Left lobe of liver (tissue), 2 donors: ENCODE measurements at places on chromosomes 12 and 14. TPM values are rescaled to one million over a fixed set of nuclear protein-coding genes. Genes with fewer than 3 reads are reported as not detected.

Gene CNTN1
- total RNA-seq: 0.60 TPM

- no peak for DNase-seq
These were observed 119.4 kb downstream of the KTN1 start for GRCh38 chr14:55699131-55700057.

Gene ENDOU
- total RNA-seq: not detected

GRCh38 chr14:41404126-41404525, 202.6 kb upstream of the LRFN5 start:
- DNase-seq: no peak

DNA sequence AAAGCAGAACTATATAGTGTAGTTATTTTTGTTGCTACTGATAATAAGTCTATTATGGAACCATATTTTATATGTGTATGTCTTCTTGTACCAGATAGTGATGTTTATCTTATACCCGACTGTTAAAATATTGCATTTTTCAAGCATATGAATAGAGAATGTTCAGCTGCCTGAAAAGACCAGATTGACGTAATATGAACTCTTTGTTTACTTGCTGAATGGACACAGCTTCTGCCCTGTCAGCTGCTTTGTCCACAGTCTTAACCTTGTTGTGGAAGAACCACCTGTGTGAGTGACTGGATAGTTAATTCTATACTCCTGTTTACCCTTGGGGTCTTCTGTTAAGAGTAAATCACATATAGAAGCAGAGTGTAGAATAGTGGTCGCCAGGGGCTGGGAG, 109.3 kb downstream of the LGR5 start:
- DNase-seq: no peak

Gene SERPINA3
- total RNA-seq: 7,311 TPM

DNA sequence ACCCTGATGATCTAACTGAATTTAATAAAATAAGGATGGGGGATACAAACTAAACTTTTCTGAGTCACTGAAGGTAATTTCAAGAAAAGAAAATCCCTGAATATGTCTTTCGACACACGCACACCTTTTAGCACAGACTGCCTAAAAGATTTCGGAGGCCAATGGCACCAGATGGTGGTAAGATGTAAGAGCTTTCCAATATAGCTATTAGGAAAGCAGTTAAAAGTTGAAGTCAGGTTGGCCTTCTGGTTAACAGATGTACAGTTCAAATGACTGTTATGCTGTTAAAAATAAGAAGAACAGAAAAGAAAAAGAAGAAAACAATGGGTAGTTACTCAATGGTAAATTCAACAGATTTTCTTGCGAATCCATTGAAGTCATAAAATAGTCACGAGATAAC, 80.7 kb upstream of the KRR1 start:
- no peak for DNase-seq

- DNase-seq: no peak
These were observed 41.3 kb upstream of the ARID2 start for GRCh38 chr12:45688183-45688582.

DNA sequence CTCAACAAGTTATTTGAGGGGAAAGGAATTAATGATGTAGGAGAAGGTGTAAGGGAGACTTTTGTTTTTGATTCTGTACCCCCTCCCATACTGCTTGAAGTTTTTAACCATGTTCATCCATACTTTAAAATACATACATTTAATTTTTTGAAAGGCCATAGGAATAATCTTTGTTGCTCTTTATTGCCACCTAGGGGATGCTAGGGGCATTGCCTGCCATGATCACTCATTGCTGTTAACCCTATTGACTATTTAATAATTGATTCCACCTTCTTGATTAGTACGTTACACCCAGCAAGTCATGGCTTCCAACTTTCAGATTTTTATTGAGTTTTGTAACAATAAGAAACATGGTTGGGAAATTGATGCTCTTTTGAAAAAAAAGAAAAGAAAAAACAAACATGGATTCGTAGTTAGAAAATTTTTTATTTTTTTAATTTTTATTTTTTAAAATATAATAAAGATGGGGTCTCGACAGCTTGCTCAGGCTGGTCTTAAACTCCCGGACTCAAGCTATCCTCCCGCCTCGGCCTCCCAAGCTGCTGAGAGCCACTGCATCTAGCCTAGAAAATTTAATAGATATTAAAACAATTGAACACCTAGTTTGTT, 8.5 kb upstream of the PRKAB1 start:
- DNase-seq: no peak

DNA sequence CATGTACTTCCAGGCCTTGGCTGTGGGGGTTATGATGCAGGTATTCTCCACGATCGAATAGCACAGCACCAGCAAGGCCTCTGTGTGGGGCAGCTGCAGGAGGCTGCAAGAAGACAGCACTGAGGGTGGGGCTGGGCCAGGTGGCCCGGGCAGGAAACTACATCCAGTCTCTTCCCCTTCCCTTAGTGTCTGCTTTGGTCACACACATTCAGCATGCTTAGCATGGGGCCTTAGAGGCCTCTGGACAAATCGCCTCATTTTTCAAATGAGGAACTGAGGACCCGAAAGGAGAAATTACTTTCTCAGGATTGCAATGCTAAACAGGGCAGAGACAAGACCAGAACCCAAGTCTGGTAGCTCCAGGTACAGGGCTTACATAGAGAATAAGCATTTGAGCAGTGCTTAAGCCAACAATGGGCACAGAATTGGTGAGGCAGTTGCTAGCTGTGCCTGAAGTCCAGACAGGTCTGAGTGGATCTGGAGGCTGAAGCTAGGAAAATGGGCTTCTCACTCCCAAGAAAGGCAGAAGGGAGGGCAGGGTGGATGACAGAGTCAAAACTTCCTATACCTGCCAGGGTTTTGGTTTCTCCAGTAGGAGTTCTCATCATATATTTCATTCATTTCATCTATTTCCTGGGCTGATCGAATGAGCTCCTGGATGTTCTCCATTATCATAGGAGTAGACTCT, 3.5 kb downstream of the ACRBP start:
- no peak for DNase-seq

DNA sequence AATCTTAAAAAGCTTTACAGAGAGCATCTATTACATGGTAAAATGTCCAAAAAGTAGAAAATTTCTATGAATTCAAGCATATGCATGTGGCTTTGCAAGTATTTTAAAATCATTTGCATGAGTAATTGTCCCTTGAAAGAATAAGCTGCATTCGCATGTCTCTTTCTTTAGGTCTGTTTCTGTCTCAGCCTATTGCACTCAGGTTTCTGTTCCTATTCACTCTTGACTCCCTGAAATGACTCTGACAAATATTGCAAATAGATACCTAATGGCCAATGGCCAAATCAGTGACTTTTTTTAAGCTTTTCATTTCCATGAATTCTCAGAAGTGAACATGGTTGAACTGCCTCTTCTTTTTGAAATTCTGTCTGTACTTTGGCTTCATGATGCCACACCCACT, 6.4 kb upstream of the TTC8 start:
- no peak for DNase-seq

Gene TSPAN19
- not detected for total RNA-seq

Gene SLC41A2
- 93.1 TPM for total RNA-seq

DNA sequence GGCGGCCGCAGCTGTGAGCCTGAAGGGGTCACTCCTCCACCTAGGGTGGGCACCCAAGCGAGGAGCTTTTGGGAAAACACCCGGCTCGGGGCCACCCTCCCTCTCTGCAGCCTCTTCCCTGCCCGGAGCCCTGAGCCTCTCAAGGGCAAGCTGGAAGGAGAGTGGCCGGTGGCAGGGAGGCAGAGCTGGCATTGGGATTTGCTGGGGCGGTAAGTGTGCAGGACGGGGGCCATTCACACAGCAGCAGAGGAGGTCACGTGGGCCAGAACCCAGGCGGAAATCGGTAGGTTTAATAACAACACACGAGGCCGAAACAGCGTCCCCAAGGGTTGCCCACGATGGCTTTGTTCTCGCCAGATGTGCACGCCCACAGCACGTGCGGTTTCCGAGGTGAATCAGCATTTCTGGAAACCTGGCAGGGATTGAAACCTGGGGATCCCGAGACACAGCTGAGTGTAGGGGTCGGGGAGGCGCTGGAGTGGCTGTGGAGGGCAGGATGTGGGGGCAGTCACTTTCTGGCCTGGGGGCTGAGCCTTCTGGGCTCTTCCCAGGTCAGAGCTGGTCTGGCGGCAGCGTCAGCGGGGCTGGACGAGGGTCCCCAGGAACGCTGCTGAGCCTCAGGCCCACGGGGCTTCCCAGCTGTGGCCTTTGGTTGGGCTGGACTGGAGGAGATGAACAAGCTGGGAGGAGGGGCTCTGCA, 23.5 kb downstream of the NOC4L start:
- no peak for DNase-seq

GRCh38 chr12:103020839-103021238, 63.4 kb downstream of the ASCL1 start:
- no peak for DNase-seq

Gene FGF6
- not detected for total RNA-seq

Gene ALX1
- not detected for total RNA-seq

Gene STAC3
- 2.3 TPM for total RNA-seq

Gene DNAH10
- total RNA-seq: 0.28 TPM

DNA sequence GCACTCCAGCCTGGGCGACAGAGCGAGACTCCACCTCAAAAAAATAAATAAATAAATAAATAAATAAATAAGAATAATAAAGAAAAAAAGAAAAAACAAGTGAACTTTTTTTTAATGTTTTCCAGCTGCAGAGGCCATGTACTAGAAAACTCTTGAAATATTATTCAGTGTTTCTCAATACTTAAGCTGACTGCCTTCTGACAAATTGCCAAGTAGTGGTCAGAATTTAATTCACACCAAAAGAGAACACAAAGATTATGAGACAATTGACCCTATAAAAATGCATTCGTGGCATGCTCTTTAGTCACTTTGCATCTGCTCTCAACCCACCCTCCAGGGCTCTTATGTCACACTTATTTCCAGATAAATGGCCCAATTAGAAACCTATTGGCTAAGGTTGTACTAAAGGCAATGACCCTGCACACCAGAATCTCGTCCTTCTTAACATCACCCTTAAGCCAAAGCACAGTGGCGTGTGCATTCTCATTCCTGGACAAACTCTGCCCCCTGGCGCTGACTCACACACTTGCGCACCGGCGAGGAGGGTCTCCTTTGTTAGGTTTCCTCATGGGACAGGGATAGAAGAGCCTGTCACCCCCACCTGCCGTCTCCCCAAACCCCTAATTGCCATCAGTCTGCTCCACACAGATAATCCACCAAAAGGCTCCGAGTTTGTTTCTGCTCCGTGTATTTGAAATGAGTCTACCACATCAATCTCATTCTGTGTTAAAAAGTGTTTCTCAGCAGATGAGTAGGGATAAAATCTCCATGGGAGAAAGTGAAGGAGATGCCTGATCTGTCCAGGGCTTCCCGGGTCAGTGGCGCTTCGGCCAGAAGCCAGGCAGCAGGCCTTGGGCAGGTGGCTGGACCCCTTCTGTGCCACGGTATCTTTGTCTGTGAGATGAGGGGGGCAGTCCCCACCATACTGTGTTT, 73.1 kb upstream of the CEP83 start:
- peak; percentile 60 for DNase-seq

Gene P2RX7
- total RNA-seq: 3.5 TPM

DNA sequence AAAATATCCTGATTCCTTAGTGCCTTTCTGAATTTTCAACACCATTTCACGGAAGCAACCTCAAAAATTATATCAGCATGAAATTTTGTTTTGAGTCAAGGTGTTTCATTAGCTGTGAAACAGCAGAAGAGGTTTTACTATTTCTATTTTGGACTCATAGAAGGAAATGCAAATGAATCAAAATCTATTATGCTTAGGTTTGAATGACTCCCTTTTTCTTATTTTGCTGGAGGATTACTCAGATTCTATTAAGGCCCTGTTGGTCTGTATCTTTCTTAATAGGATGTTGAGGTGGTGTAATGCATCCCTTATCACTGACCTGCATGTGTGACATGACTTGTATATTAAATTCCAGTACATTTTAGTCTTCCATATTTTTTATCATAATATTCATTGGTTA, 165.8 kb downstream of the TMTC2 start:
- no peak for DNase-seq

DNA sequence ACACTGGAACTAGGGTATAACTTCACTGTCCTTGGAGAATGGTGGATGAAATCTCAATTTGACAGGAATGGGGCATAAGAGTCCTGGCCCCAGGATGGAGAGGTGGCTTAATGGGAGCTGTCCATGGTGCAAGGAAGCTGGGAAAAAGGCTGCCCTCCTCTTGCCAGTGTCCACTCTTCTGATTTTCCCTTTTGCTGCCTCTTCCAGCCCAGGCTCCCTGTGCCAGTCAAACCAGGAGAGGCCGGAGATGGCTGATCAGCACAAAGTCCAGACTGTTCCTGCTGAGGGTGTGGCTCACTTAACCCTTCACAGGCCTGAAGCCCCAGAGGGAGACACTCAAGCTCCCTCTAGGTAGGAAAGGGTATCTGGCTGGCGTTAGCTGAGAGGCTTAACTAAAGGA, at the start of gene MYO1A:
MYO1A (minus strand) TSS at position 240 of the 400 bp plus-strand sequence. CDS start 1,806 bp downstream, outside the sequence.
- DNase-seq: no peak

GRCh38 chr12:122545855-122546254, 18.8 kb downstream of the KNTC1 start:
- no peak for DNase-seq

GRCh38 chr14:35068238-35069012, 22.4 kb downstream of the FAM177A1 start:
- no peak for DNase-seq

Gene CCDC198
- 27.4 TPM for total RNA-seq

- DNase-seq: no peak
These were observed 94.0 kb downstream of the ESR2 start for GRCh38 chr14:64200170-64200569.
